HS-27A (cell line): ENCODE measurements at places on chromosomes 7 and 10.

- DNase-seq: no peak
Observed at GRCh38 chr10:131858118-131858515, 42.7 kb upstream of the PPP2R2D start.

DNA sequence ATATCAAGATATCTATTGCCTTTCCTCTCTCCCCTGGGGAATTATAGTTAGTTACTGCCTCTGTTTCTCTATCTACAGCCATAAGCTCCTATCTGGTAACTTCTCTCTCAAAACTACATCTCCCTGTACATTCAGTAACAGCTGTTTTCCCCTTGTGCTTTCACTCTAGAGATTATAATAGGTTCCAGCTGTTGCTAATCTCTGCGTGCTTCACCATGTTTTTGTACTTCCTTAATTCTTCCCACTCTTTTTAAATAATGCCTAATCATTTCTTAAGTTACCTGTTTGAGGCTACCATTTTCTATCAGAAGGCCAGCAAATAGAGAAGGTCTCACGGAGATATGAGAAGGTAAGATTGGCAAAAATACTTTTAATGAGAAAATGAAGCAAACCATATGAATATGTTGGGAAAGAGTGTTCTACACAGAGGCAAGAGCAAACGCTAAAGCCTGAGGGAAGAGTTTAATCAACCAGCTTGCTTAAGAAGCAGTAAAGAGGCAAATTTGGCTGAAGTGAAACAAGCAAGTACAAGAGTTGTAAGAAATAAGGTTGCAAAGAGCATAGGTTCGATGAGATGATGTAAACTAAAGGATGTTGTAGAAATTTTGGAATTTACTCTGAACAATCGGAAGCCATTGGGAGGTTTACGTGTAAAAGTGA, 101.9 kb upstream of the HGF start:
- no peak for DNase-seq

GRCh38 chr10:78893217-78893616, 175.5 kb upstream of the ZMIZ1 start:
- no peak for DNase-seq

DNA sequence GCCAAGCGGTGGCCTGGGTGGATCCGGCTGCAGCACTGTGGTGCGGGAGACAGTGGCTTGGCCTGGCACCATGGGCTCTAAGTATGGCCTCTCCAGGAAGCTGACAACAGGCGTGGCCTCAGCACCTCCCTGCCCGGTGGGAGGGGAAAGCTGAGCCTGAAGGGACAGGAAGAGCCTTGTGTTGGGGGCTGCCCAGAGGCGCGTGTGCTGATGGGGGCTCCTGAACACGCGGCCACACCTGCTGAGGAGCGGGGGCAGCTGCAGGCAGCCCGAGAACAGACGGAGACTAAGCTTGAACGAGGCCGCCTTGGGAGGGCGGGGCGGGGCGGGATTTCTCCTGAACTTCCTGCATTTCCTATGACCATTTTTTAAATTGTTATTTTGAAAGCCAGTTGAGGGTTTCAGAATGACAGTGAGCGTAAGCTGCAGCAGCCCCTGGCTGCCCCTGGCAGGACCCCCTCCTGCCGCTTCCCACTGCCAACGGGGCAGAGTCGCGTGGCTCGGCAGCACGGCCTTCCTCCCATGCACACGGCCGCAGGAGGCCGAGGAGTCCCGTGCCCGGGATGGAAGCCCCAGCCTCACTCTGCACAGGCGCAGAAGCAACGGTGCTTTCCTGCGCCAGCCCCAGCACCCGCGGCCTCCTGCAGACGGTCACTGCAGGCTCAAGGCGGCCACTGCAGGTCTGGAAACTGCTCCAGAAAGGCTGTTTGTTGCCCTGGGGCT, 43.2 kb downstream of the DPYSL4 start:
- DNase-seq: no peak

DNA sequence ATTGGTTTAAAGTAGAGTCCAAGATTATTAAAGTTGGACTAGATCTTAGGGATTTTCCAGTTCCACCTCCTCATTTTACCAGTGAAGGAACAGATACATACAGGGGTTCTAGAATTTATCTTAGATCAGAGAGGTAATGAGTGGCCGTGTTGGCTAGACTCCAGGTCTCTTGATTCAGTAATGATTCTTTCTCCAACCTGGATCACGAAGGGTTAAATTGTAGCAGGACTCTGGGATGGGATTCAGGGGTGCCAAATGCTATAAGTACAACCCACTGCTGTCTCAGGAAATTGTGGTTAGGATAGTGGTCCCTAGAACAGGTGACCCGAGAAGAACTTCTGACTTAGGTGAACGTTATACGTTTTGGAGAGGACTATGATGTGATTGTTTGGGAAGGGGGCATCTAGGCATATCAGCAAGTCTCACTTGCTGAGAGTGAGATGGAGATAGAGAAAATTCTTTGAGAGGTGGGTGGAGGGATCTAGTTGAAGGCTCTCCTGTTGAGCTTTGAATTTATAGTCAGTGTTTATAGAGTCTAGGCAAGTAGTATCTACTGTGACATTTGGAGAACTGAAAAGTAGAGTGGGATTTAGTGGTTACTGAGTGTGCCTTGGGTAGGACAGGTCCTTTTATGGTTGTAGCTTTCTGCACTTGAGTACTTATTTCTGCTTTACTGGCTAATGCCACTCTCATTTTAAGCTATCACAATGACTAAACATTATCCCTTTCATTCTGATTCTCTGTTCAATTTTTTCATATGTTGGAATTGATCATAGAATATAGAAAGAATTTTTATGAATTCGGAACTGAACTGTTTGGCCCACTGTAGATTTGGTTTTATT, 58.3 kb downstream of the ST7 start:
- no peak for DNase-seq

GRCh38 chr10:48237259-48238250, 36.9 kb downstream of the FRMPD2 start:
- DNase-seq: no peak

- DNase-seq: no peak
Observed at GRCh38 chr7:7966141-7966734, 2.4 kb upstream of the GLCCI1 start.

- DNase-seq: no peak
Observed at GRCh38 chr7:99433158-99433557, 5.4 kb downstream of the PTCD1 start.
